ENCODE measurements at places on chromosomes 5 and 9. TPM values are rescaled to one million over a fixed set of nuclear protein-coding genes. Genes with fewer than 3 reads are reported as not detected.

The C1QTNF2 gene
- total RNA-seq: 3.2 TPM

The ANKRD31 gene
- total RNA-seq: under 0.01 TPM

The PHF24 gene
- under 0.01 TPM for total RNA-seq

The GGTA1 gene
- not detected for total RNA-seq

The TAF11L8 gene
- not detected for total RNA-seq

The SLC46A2 gene
- total RNA-seq: not detected

Measured in smooth muscle cell of trachea (primary cell).